M059J (cell line): ENCODE measurements at places on chromosomes 3 and 15.

DNA sequence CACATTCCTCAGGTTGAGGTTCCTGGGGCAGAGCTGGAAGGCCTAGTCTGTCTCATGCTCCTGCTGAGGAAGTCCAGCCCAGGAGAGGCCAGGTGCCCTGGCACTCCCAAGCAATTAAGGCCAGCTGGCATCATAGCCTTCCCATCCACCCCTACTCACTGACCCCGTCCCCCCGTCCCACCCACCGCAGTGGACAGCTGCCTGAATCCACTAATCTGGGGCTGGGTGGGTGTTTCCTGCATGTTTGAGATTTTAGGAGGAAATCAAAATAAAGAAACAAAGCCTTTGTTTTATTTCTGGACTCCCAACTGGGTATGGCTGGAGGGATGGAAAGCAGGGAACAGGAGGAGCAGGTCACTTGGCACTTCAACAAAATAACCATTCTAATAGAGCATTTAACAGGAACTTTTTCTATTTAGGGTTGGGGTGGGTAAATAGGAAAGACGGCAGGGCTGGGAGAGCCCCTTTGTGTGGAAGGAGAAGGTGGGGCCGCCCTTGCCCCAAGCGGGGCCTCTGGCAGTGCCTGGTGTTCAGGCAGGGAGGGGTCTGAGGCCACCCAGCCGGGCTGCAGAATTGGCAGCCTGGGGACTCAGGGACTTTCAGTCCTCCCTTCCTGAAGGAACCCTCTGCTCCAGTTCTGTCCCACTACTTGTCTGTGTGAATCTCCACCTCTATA is 8.5 kb downstream of the MRAS start:
- DNase-seq: no peak

GRCh38 chr3:139715166-139715565 is 37.4 kb upstream of the NMNAT3 start:
- DNase-seq: no peak

- DNase-seq: no peak
Measured at GRCh38 chr15:37693926-37694325, 240.5 kb upstream of the TMCO5A start.

GRCh38 chr15:43204016-43204901 is 16.6 kb downstream of the EPB42 start:
- DNase-seq: peak; percentile 61

DNA sequence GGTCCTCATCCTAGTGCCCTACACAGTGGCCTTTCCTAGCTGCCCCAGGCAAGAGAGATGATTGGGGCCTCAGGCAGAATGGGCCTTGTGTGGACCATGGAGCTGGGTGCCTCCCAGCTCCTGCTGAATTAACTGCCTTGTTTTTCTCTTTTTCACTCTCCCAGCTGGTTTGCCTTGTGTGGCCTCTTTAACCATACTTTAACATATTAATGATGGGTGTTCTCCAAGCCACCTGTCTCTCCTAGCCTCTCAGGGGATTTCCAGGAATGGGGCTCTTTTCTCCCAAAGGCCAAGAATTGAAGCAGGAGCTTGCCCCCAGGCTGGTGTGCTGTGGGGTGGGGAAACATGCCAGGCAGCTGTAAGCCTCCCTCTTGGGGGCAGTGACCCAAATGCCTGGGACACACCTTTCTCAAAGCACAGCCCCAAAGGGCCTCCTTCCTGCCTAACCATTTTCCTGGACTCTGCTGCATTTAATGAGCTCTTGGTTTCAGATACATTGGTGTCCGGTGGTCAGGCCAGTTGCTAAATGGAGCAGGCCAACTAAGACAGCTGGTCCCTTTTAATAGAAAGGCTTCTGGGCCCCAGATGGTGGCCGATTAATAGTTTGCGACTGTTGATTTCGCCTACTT is 5.6 kb downstream of the ALPK3 start:
- no peak for DNase-seq

- no peak for DNase-seq
Measured at GRCh38 chr3:23619705-23620637, 185.8 kb upstream of the UBE2E1 start.

- no peak for DNase-seq
Measured at GRCh38 chr15:69921626-69922619, 175.8 kb downstream of the TLE3 start.

- DNase-seq: no peak
Measured at GRCh38 chr3:172119266-172119969, 80.0 kb downstream of the FNDC3B start.

DNA sequence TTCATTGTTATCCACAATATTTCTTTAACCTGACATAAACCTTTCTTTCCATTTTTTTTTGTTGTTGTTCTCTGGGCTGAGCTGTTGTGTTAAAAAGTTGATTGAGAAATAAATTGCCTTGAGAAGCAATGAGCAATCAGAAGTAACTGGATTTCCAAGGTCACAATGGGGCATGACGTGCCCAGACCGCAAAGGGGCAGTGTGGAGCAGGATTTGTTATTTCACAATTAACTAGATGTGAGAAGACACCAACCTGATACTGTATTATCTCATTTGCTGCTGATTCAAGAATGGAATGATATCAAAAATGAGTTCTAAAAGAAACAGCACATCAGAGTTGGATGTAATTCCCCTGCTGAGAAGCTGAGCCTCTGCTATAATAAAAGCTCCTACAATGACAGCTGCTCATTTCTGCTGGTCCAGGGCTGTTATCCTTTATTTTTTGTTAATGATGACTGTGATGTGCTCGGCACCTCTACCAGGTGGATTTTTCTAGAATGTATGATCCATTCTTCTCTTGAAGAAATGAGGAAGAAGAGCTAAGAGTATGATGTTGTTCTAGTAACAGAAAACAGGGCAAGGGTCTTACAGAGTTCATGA is 28.1 kb downstream of the CPNE4 start:
- peak; percentile 32 for DNase-seq

GRCh38 chr3:124584552-124585391 is 145.5 kb upstream of the UMPS start:
- DNase-seq: peak; percentile 80

GRCh38 chr3:16449369-16449768 is 64.1 kb downstream of the RFTN1 start:
- DNase-seq: no peak

- peak; percentile 11 for DNase-seq
Measured at GRCh38 chr3:196471551-196471950, 32.0 kb downstream of the RNF168 start.

- DNase-seq: peak; percentile 66
Measured at GRCh38 chr15:27844018-27844666, 255.0 kb downstream of the OCA2 start.
